ENCODE measurements at places on chromosomes 16 and 17.

GRCh38 chr16:88734361-88734728 lies 28.0 kb downstream of the CTU2 start:
- DNase-seq, result no peak

GRCh38 chr16:57497121-57497520 lies 10.8 kb upstream of the DOK4 start:
- no peak for DNase-seq

- DNase-seq, result peak; percentile 25
Observed at GRCh38 chr17:64020056-64020766, at the start of gene ICAM2. TSS of gene ICAM2 (minus strand) at chr17:64020633. CDS start at chr17:64006691, 13,942 bp downstream.

DNA sequence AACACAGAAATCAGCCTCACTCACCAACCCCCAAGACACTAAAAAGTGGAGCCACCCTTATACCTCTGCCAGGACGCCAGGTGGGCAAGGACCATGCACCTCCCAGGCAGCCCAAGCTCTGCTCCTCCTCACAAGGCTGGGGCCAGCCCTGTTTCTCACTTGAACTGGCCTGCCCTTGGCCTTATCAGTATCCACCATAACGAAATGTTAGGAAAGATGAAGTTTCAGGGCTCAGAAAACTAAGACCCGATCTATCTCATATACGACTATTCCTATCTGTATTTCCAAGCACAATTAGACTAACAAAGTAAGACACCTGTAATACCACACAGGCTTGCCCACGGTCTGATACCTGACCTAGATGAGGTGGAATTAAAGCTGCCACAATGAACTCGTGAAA lies 6.9 kb downstream of the FBXO31 start:
- no peak for DNase-seq

DNA sequence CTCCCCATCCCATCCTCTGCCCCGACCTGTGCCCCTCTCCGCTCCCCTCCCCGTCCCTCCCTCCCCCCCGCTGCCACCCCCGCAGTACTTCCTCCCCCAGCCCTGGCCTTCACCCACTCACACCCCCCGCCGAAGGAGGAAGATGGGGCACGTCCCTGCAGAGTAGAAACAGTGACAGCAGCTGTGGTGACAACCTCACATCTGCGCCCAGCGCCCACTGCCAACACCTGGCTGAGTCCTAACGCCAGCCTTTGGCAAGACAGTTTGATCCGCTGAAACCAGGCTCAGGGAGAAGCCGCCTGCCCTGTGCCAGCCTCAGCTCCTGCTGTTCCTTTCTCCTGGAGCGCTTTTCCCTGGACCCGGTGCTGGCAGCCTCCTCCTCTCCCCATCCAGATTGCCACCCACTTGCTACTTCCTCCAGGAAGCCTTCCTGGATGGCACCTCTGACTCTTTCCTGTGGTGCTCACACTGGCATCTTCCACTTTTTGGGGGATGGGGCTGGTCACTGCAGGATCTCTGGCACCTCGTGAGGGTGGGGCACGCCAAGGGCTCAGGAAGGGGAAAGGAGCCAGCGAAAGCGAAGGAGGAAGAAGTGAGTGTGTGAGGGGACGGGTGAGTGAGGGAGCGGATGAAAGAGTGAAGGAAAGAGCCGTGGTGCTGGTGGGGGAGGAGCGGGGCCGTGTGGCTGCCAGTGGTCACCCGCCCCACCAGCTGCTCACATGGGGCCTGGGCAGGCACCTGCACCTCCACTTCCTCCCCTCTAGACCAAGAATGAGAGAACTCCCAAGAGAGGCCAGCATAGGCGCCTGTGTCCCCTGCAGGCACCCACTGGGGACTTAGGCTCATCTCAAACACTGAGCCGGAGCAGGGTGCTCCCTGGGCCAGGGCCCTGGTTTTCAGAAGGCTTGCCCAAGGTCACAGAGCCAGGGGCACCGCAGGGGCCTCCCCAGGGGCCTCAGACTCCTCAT lies 27.0 kb downstream of the ZFPM1 start:
- no peak for DNase-seq

DNA sequence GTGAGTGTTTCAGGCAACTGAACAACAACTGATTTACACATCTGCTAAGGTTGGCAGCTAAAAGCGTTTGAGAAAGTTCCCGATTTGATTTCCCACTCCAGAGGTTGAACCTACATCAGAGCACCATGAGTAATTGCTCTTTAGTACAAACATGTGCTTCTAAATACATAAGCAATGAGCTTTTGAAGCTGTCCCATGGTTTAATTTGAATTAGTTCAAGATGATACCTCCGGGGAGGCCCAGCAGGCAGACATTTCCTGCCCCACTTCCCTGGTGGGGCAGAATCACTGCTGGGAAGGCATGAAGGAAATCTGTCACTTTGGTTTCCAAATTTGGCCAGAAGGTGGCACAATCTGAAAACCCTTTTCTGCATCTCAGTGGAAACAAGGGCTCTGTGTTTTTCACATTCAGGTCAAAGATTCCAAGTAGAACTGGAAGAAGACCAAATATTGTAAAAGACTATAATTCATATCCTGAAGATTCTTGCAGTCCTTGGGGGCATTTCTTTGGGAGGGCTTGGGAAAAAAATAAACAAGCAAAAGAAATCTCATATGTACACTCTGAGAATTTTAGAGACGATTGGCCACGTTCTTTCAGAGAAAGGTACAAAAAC lies 176.2 kb upstream of the FAM20A start:
- DNase-seq, result no peak

GRCh38 chr16:62760398-62760797 lies 724.2 kb upstream of the CDH8 start:
- DNase-seq, result no peak

DNA sequence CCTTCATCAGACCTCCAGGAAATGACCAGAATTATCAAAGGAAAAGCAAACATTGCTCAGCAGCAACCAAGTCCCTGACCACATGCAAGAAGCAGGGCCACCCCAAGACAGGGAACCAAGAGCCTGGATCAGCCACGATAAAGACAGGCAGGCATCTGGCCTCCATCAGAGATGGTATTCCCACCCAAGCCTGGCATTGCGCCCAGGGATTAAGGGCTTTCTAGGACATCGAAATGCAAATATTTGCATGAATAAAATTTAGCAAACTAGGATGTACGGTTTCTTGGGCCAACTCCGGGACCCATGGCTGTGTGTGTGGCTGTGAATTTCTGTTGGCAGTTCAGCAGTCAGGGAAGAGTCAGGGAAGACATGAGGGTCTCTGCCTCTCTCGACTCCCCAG lies 241.4 kb upstream of the DYNLRB2 start:
- no peak for DNase-seq

DNA sequence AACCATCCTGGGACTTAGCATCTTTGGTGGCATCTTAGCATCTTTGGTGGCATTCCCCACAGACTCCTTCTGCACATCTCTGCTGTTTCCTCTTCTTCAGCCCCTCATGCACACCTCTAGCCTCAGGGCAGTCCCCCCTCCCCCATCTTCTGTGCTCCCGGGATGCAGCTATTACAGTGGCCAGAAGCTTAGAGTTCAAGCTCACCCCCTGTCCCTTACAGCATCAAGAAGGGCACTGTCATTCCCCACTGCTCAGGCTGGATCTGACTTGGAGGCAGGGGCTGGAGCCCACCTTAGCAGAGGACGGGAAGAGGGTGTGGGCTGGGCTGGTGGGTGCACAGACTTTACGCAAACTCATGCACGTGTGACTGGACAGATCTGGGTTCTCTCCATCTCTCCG lies 650 bp downstream of the EPN3 start:
- no peak for DNase-seq

- DNase-seq, result no peak
Observed at GRCh38 chr16:83953796-83954576, 946 bp downstream of the OSGIN1 start.

- DNase-seq, result no peak
Observed at GRCh38 chr17:60749050-60749449, 71.4 kb downstream of the BCAS3 start.

DNA sequence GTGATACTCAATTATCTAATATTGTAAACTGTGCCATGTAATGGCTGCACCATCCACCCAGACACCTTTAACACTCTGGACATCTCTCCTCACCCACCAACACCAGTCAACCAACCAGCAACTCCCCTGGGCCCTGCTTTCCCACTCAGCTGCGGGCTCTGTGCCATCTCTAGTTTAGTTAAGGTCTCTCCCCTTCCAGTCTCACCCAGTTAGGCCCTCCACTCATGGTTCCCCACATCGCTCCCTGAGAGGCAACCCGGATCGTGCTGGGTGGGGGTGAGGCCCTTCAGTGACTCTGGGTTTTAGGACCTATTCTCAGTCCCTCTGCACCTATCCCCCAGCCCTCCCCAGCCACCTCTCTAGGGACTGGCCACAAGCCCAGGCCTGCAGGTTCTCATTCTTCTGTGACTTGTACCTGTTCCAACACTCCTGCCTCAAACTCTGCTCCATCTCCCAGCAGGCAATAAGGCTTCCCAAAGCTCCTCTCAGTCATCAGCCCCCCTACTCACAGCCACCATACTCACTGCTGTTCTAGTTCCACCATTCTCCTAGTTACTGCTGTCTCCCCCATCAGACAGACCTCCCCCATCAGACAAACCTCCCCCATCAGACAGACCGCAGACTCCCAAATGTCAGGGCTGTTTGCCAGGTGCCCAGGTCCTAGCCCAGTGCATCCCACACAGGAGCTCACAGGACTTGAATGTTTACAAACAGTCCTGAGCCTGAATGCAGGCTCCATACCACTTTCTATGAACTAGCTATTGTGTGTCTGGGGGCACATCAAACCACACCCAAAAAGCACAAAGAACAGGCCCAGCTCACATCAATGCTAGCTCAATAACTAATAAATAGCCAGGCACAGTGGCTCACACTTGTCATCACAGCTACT lies 2.6 kb downstream of the TK2 start:
- no peak for DNase-seq

- DNase-seq, result no peak
Observed at GRCh38 chr16:63223851-63224250, 1187.6 kb upstream of the CDH8 start.

GRCh38 chr17:70123193-70123592 lies 46.1 kb upstream of the KCNJ2 start:
- no peak for DNase-seq
